ENCODE measurements at places on chromosomes 5 and 9.

DNA sequence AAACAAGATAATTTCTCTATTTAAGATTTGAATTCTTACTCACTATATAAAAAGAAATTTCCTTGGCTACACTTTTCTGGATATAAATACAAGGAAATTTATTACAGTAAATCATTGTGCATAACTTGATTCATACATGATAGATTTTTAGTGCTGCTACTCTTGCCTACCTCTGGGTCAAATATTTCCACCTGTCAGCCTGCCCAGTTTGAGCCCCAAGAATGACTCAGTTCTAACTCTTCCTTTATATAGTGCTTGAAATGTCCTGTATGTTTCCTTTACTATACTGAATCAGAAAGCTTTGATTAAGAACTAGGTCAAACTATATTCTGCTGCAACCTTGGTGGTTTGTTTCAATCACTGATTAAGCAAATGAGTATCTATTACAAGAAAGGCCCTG is 147.4 kb upstream of the FTMT start:
- no peaks in the 10 kb centered on the region for H3K4me1 ChIP-seq
- H3K4me3 ChIP-seq: no peak overlapping the region
- H3K27ac ChIP-seq: no peak overlapping the region
- ATAC-seq: no peak

DNA sequence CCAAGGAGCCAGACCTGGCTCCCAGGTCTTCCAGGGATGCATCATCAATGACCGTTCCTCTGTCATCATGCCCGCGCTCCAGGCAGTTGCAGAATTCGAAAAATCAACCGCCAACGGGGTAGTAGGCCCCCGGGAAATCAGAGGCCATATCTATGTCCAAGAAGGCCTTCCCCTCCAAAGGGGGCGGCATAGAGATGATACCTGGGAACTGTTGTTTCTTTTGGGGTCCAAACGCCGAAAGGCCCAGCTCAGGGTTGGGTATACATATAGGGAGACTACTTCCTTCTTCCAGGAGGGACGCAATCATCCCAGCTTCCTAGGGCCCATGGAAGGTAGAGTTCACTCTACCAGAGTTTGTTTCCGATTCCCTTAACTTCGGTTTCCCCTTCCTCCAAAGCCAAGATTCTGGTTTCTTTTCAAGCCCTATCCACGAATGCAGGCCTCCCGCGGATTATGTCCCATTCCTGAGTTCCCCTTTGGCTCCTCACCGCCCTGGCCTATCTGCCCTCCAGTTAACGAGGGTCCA is 754 bp downstream of the DCAF12 start:
- ATAC-seq: no peak
- peak overlapping the region; percentile 86 for H3K27ac ChIP-seq
- H3K4me3 ChIP-seq: peak overlapping the region; percentile 95
- H3K27me3 ChIP-seq: no peaks in the 10 kb centered on the region

DNA sequence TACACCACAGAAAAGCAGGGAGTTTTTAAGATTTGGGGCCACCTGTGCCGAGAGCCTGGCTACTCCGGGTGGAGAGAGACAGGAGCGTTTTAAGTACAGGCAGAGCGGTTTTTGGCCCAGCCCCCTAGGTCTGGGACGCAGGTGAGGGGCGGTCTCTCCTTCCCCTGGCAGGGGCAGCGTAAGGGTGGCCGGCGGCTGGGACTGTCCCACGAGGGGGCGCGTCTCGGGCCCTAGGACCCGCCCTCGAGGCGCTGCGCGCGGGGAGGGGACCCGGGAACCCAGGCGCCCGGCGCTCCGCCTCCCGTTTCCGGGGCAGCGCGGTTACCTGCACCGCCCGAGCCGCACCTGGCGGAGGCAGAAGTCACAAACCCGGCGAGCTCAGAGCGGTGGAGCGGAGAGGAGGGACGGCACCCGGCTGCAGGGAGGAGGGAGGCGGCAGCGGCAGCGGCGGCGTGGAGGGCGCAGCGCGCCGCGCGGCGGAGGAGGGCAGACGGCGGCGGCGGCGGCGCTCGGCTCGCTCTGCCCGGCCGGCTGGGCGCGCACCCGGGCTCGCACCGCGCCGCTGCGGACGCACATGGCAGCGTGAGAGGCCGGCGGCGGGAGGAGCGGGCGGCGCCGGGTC is at the start of gene WWC1:
TSS of gene WWC1 (plus strand) at position 304 of the 622 bp plus-strand sequence. CDS start 508 bp downstream, outside the sequence.
- no peak within 1 kb of the TSS for H3K27ac ChIP-seq
- H3K4me1 ChIP-seq: peaks cover 19% of the 10 kb centered on the region
- H3K4me3 ChIP-seq: peak within 1 kb of the TSS; percentile 65
- H3K27me3 ChIP-seq: peaks cover 6% of the 10 kb centered on the region

- H3K36me3 ChIP-seq: peaks cover 88% of the 10 kb centered on the region
- ATAC-seq: peak; percentile 20
- peak overlapping the region; percentile 85 for H3K4me3 ChIP-seq
- H3K4me1 ChIP-seq: peaks cover 42% of the 10 kb centered on the region
- no peaks in the 10 kb centered on the region for H3K27me3 ChIP-seq
- peak overlapping the region; percentile 13 for H3K27ac ChIP-seq
Observed at GRCh38 chr9:70262366-70262765, 3.6 kb downstream of the SMC5 start.

- H3K27ac ChIP-seq: no peak overlapping the region
- H3K4me1 ChIP-seq: peaks cover 7% of the 10 kb centered on the region
- peak overlapping the region; percentile 38 for H3K4me3 ChIP-seq
- ATAC-seq: no peak
Observed at GRCh38 chr5:11385901-11386293, 518.3 kb downstream of the CTNND2 start.

- H3K27ac ChIP-seq: no peak overlapping the region
- H3K36me3 ChIP-seq: no peaks in the 10 kb centered on the region
- no peak overlapping the region for H3K4me3 ChIP-seq
- ATAC-seq: no peak
Observed at GRCh38 chr5:144453753-144454152, 283.1 kb downstream of the KCTD16 start.

- H3K36me3 ChIP-seq: no peaks in the 10 kb centered on the region
- H3K4me1 ChIP-seq: peaks cover 6% of the 10 kb centered on the region
- H3K4me3 ChIP-seq: peak overlapping the region; percentile 53
- peak; percentile 62 for ATAC-seq
- no peaks in the 10 kb centered on the region for H3K27me3 ChIP-seq
Observed at GRCh38 chr9:132873403-132873802, 4.7 kb downstream of the AK8 start.

GRCh38 chr5:155929112-155929511 is 397.9 kb upstream of the SGCD start:
- H3K36me3 ChIP-seq: no peaks in the 10 kb centered on the region
- H3K4me3 ChIP-seq: no peak overlapping the region
- no peak overlapping the region for H3K27ac ChIP-seq
- H3K4me1 ChIP-seq: no peaks in the 10 kb centered on the region

DNA sequence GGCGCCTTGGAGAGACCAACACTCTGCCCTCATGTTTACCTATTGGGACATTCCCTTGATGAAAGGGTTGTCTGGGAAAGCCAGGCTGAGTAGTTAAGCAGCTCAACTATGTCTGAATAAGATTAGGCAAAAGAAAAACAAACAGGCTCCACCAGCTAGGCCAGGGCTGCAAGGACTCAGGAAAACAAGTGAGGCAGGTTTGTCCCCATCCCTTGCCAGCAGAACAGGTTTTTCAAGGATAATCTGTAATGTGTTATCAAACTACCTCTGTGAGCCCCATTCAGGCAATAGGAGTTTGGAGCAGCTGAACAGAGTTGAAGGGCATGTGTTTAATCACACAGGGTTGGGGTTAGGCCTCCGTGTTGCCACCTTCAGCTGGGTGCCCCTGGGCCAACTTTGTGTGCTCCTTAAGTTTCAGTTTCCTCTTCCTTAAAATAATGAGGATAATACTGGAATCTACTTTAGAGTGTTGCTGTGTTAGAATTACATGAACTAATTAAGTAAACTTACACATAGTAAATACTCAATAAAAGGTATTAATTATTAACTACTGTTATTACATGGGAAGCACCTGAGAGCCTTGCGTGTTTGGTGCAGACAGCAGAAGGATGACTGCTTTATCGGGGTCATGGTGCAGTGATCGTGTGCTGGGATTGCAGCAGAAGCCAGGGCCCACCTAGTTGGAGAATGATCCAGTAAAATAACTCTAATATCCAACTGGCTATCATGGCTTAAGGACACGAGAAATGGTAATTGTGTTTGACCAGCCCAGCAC is 72.1 kb upstream of the ATP10B start:
- no peak for ATAC-seq
- no peaks in the 10 kb centered on the region for H3K4me1 ChIP-seq
- no peak overlapping the region for H3K27ac ChIP-seq
- H3K27me3 ChIP-seq: no peaks in the 10 kb centered on the region
- no peaks in the 10 kb centered on the region for H3K36me3 ChIP-seq
- no peak overlapping the region for H3K4me3 ChIP-seq

GRCh38 chr9:133533857-133534256 is 647 bp upstream of the ADAMTSL2 start:
- H3K4me1 ChIP-seq: no peaks in the 10 kb centered on the region
- no peak overlapping the region for H3K27ac ChIP-seq
- H3K4me3 ChIP-seq: no peak overlapping the region
- H3K27me3 ChIP-seq: peaks cover 18% of the 10 kb centered on the region
- no peaks in the 10 kb centered on the region for H3K36me3 ChIP-seq

DNA sequence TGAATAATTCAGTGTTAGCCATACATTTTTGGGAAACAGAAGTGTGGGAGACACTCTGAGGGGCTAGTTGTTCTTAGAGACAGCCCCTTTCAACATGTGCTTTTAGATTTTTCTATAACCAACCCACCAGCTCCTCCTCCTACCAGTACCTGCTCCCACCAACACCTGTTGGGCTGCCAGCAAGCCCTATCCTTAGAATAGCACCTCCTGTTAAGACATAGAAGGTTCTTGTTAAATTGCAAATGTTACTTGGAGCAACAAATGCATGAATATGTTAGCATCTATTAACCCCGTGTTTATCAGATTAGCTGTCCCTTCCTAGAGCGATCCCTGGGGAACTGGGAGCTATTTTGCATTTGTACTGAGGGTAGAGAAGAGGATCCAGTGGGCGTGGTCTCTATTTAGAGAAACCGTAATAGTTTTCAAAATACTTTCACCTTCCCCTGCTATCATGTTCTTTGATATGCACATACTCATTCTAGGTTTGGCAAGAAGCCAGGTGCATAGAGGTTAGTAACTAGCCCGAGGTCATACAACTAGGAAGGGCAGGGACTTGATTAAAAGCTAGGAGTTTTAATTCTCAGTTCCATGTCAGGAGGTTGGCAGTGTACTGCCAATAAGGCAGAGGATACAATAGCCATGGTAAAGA is 334.4 kb downstream of the KCTD16 start:
- H3K36me3 ChIP-seq: no peaks in the 10 kb centered on the region
- H3K27me3 ChIP-seq: no peaks in the 10 kb centered on the region
- no peak overlapping the region for H3K27ac ChIP-seq
- no peak for ATAC-seq

DNA sequence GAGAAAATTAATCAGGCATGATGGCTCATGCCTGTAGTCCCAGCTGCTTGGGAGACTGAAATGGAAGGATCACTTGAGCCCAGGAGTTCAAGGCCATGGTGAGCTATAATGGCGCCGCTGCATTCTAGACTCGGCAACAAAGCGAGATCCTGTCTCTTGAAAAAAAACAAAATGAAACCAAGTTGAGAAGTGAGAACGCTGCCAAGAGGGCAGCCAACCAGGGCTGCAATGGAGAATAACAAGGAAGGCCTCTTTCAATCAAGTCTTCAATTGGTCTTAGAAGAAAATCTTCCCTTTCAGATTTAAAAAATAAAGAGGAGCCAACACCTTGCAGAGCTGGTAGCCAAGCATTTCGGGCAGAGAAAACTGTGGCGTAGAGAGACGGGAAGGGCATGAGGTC is 14.7 kb downstream of the KIAA1958 start:
- H3K27me3 ChIP-seq: no peaks in the 10 kb centered on the region
- no peak overlapping the region for H3K27ac ChIP-seq
- H3K4me1 ChIP-seq: no peaks in the 10 kb centered on the region
- no peaks in the 10 kb centered on the region for H3K36me3 ChIP-seq
- H3K4me3 ChIP-seq: no peak overlapping the region

DNA sequence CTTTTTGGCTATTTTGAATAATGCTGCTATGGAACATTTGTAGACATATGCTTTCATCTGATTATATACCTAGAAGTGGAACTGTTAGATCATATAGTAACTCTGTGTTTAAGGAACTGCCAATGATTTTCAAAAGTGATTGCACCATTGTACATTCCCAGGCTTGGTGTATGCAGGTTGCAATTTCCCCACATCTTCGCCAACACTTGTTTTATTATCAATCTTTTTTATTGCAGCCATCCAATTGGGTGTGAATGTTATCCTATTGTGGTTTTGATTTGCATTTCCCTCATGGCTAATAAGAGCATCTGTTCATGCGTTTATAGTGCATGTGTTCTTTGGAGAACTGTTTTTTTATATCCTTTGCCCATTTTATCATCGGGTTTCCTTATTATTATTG is 81.3 kb downstream of the PLAC8L1 start:
- no peak for ATAC-seq
- no peak overlapping the region for H3K27ac ChIP-seq
- peaks cover 18% of the 10 kb centered on the region for H3K27me3 ChIP-seq
- no peak overlapping the region for H3K4me3 ChIP-seq
